Stimulated activated CD8-positive, alpha-beta memory T cell treated with anti-CD3 and anti-CD28 coated beads, Interleukin-7, amount 100 ng/mL, for 1 hour (primary cell): ENCODE measurements at places on chromosomes 13 and 19.

DNA sequence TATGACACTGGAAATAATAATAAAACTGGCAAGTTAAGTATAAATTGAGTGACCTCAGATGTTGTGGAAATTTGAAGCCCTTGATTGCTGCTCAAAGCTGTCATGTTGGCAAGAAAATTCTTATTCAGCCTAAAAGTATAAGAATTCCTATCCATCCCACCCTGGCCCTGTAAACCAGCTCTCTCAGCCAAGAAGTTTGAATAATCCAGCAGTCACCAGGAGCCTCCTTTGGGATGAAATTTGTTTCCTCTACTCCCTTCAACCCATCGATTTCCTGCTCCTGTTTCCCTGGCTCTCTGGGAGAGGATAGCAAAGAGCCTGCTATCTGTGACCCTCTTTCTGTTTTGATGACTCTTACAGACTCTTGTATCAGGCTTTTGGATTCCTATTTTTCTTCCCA is 169.3 kb downstream of the LHFPL6 start:
- no peak for DNase-seq

- no peak for DNase-seq
Observed at GRCh38 chr13:83215627-83216026, 666.6 kb downstream of the SLITRK1 start.

DNA sequence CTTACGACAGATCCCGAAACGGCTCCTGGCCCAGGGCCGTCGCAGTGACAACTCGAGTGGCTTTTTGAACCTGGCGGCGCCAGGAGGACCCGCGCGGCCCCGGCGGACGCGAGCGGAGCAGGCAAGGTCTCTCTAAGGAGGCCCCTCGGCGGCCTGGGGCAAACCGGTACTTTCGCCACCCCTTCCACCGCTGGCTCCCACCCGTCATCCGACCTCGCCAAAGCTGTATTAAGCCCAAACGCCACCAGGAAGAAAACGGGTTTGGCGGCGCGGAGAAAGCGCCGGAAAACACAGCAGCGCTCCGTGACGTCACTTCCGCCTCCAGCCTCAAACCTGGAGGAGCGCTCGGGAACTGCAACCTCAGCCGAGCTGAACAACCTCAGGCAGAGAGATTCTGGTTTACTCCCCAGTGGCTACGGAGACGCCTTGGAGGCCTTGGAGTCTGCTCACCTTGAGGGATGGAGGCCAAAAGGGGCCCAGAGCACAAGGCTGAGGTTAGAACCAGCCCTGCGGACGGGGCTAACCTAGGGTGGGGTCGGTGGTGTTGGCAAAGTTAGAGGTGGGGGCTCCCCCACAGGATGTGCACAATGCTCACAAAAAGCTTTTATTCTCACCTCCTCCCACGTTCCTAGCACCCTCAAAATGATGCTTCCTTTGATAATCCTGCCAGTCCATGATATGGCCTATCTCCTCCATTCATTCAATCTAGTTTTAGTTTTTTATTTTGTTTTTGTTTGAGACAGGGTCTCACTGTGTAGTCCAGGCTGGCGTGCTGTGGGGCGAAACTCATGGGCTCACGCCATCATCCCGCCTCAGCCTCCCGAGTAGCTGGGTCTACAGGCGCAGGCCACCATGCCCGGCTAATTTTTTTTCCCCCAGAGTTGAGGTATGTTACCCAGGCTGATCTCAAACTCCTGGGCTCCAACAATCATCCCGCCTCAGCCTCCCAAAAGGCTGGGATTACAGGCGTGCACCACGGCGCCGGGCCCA is at the start of gene ZNF266:
TSS of gene ZNF266 (minus strand) at position 295 of the 990 bp plus-strand sequence. CDS start 15,484 bp downstream, outside the sequence.
- DNase-seq, result peak; percentile 87

DNA sequence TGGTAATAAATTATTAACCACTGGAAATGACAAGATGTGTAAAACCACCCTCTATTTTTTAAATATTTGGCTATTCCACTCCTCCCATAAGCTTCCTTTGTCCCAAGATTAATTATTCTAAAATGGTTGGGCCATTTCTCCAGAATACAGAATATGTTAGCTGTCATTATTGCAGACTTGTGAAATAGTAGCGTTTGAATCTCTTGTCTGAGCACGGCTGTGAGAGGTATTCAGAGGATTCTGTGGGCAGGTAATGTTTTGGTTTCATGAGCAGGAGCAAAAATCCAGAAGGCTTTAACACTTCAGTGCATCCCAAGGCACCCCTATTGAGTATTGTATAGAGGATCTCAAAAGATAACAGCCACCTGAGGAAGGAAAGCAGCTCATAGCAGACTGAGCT is 256.0 kb downstream of the UQCRFS1 start:
- no peak for DNase-seq

DNA sequence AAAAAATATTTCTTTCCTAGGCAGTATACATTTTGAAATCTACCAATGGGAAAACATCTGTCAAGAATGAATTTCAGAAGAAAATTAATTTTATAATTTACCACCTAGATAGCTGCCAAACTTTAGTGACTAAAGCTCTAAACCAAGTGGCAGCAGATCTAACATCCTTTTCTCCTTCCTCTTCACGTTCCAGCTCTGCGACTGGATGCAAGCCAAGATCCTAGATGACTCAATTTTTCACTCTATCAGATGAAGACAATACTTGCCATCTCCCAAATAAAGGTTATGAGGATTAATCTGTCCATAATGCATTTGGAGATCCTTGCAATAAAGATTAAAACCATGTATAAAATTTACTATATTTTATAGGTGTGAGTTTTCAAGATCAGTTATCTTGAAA is 66.7 kb upstream of the MIR17HG start:
- DNase-seq, result no peak
